NCI-H1694 (cell line): ENCODE measurements at places on chromosomes 16 and 17.

DNA sequence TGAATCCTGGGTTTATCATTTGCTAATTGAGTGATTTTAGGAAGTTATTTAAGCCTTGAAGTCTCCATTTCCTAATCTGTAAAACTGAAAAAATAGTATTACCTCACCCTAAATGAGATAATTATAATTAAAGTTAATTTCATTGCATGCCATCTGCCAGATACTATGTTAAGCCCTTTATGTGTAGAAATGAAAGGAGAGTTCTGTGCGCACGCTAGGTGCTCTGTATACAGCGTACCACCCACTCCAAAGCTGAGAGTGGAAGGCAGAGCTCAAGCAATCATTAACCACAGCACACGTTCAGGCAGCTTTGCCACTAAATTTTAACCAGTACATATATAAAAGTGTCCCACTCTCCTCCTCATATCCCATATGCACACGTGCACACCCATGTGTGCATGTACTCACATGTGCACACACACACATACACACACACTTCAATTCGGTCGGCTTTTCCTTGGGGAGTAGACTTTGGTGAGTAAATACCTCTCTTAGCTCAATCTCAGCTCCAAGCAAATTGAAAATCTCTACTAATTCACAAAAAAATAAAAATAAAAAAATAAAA is 204.8 kb downstream of the GRIN2A start:
- DNase-seq, result no peak

GRCh38 chr16:83843657-83844056 is 35.9 kb downstream of the HSBP1 start:
- no peak for DNase-seq

DNA sequence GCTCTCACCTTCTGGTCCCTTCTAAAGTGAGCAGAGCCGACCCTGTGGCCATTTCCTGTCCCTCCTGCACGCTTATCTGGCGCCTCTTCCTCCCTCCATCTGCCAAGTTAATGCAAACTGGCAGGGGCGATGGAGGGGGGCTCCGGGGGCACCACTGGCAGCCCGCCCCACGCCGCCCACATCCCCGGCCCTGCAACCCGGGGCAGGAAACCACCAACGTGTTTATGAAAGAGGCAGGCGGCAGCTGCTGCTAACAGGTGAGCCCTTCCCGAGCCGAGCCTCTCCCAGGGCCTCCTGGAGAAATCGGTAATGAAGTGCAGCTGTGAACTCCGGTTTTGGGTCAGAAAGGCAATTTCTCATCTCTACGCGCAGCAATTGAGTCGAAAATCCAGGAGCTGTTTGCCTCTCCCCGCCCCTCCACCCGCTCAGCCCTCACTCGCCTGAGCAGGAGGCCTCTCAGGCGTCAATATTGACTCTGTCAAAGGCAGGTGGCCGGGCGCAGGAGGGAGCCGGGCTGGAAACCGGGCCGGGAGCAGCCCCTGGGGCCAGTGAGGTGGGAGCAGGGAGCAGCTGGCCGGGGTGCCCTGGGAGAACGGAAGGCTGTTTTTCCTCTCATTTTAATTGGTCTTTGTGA is 164.4 kb upstream of the GSE1 start:
- DNase-seq, result peak; percentile 95

- no peak for DNase-seq
These were observed 43.6 kb downstream of the HOXB1 start for GRCh38 chr17:48487221-48487620.

DNA sequence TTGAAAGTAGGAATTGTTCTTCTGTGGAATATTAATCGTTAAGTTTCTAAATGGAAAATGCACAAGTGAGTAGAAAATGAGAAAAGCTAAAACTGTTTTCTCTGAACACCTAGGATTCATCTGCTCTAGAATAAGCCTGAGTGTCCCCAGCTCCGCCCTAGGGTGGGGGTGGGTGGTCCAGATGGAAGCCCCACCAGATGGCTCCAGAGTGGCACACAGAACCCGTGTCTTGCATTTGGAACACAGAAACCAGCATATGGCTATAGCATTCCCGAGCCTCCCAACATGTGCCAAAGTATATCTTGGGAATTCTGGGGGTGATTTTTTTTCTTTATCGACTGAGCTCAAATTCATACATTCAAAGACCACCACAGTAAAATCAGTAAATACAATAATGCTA is 517.7 kb upstream of the PSMD7 start:
- DNase-seq, result peak; percentile 71

GRCh38 chr17:36000732-36001109 is 632 bp downstream of the CCL15 start:
- DNase-seq, result no peak

GRCh38 chr16:50154420-50154950 is 1.4 kb downstream of the TENT4B start:
- no peak for DNase-seq

GRCh38 chr16:75550211-75550662 is 5.8 kb downstream of the TMEM231 start:
- peak; percentile 30 for DNase-seq

- no peak for DNase-seq
These were observed 74.7 kb downstream of the WIPI1 start for GRCh38 chr17:68382582-68383085.

DNA sequence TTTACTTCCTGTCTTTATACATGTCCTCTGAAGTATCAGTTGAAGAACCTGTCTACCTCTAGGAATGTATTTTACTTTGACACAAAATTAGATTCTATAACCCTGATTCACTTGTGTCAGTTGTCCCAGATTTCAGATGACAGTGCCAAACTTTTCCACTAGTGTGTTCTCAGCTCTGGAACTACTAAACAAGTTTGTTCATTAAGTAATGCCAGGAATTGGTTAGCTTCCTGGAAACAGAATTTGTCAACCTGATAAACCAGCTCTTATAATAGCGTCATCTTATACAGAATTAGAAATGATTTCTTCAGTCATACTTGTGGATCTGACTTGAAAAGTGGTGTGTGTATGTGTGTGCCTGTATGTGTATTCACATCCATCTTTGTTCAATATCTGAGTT is 7.4 kb downstream of the MAP3K3 start:
- DNase-seq, result no peak

GRCh38 chr17:45108595-45109521 is 23.5 kb downstream of the PLCD3 start:
- DNase-seq, result no peak

DNA sequence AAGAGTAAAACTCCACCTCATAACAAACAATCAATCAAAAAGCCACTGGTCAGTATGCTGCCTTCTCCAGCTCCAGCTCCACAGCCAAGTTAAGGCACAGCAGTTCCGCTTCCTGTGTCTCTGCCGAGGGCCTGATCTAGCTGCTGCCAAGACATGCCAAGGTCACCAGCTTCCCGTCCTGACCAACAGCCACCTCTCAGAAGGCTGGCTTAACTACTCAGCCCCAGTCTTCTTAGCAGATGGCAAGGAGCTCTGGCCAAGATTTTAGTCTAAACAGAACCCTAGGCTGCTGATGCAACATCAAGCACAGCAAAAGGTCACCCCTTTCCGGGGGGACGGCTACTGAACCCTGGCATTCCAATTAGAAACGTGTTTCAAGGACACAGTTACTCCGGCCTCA is 17.7 kb upstream of the MNT start:
- no peak for DNase-seq

DNA sequence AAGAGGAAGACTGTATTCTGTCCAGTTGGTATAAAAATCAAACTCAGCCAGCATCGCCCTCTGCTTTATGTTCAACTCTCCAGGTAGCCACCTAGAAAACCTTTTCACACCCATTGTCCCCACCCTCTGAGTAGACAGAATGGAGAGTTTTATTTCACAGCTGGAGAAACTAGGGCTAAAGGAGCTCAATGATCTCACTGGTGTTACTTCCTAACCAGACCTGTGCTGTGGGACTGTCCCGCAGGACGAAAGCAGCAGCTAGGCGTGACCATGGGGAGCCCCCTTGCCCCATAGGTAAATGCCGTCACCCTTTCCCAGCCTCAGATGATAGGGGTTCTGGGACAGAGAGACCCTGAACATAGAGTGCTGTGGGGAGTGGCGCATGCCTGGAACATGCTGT is 67.7 kb downstream of the CYLD start:
- no peak for DNase-seq

GRCh38 chr17:1915889-1916288 is 86.1 kb downstream of the RPA1 start:
- DNase-seq, result no peak

GRCh38 chr17:36742267-36743000 is 141.1 kb downstream of the MRM1 start:
- DNase-seq, result no peak

GRCh38 chr17:42659079-42659931 is at the start of gene TUBG2:
TSS of gene TUBG2 (plus strand) at chr17:42659284. CDS start at chr17:42659504, 220 bp downstream.
- DNase-seq, result peak; percentile 83

GRCh38 chr16:88706965-88707826 is 893 bp downstream of the CTU2 start:
- no peak for DNase-seq

- no peak for DNase-seq
These were observed 2.5 kb downstream of the NUBP2 start for GRCh38 chr16:1784977-1785845.

DNA sequence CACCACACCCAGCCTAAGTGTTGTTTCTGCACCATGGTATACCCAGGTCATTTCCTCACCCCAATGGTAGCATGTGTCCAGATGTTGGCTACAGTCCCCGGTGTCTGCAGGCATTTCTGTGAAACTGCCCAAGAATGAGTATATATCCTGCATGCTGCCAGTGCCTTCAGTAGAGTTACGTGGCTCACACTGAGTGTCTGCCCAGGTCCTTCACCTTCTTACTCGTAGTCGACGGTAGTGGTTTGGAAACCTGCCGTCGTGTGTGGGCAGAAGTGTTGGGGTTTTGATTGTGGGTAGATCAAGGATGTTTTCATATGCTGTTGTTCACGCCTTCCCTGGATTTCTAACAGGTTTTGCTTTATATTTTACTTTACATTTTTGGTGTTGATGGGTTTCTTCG is 16.8 kb downstream of the TCF25 start:
- DNase-seq, result no peak

- DNase-seq, result no peak
These were observed 8.7 kb upstream of the SLC7A5 start for GRCh38 chr16:87877942-87878507.

- DNase-seq, result no peak
These were observed 26.5 kb upstream of the PHF12 start for GRCh38 chr17:28977659-28978355.

GRCh38 chr16:31286421-31287032 is 26.8 kb downstream of the ITGAM start:
- no peak for DNase-seq

- no peak for DNase-seq
These were observed 76.1 kb downstream of the MPRIP start for GRCh38 chr17:17118399-17118798.

DNA sequence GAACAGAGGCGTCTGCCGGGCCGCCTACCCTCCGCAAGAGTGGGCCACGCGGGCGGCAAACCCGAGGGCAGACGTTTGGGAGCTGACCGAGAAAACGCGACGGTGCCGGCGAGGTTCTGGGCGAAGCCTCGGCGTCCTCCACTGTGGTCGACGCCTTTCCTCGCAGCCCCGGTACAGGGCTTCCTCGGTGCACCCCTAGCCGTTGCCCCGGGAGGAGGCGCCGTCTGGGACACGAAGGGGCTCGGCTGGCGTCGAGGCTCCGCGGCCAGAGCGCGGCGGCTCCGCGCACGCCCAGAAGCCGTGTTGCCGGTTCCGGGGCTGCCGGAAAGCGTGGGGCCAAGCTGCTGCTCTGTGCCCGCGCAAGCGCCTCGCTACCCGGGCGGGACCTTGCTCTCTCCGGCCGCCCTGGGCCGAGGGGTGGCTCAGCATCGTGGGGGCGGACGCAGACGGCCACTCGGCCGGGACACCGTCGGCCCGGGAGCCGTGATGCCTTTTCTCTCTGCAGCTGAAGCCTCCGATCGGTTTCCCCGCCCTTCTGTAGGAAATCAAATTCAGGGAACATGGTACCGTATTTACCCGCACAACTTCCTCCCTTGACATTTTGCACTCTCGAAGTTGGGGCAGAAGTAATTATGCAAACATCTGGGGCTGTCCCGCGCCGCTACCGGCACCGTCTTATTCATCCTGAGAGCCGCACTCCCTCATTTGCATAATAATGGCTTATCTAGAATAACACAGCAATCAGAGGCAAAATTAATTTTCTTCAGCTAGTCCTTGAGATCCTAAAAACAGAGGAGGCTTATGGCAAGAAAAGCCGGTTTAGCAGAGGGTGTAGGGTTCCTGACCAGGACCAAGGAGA is 7.3 kb upstream of the CBX8 start:
- DNase-seq, result no peak

GRCh38 chr17:17175917-17176316 is 30.2 kb downstream of the PLD6 start:
- no peak for DNase-seq

- DNase-seq, result no peak
These were observed 238.7 kb downstream of the RBFOX1 start for GRCh38 chr16:7571366-7571765.

DNA sequence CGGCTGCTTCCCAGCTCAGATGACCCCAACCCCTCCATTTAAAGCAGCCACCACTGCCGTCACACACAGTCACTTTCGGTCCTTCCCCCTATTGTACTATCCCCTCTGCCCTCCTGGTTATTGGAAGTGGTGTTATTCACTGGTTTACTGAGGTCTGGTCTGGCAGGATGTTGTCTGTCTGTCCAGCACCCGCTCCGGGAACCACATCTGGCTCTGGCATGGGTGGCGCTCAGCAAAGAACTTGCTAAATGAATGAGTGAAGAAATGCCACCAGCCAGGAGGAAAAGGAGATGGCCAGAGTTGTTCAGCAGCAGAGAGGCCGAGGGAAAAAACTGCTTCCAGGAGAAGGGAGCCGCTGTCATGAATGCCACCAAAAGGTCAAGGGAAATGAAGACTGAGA is 161.6 kb downstream of the GSG1L start:
- no peak for DNase-seq

DNA sequence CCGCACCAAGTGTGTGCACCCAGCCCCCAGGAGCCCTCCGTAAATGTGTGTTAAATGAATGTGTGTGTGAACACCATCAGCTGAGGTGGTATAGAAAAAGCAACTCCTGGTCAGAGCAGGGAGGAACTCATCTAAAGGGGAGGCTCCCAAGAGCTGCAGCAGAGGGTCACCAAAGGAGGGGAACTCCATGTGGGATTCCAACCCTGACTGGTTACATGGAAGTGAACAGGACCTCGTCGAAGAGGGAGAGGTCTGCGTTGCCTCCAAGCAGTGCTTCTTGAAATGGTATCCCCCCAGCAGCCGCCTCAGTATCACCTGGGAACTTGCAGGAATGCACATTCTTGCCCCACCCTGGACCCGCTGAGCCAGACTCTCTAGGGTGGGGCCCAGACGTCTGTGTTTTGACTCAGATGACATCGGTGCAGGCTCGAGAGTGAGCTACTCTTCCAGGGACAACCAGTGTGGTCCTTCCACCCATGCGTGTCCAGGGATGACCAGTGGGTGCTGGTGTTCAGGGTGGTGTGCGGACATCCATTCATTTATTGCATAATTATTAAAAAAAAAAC is 30.8 kb downstream of the ADCY9 start:
- no peak for DNase-seq

DNA sequence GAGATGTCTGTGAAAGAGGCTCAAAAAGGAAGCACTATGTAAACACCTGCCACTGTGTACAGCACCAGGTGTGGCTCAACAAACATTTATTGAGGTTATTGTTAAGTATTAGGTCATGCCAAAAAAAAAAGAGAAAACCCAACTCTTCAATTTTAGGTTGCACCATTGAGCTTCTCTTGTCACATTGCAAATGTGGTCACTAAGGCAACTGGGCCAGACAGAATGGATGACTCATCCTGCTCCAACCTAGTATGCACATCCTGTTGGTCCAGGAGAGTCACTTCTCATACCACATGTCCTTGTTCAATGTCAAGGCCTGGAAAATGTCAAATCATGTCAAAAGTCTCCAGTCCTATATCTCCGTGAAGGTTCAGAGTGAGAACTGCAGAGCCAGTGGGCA is 25.0 kb downstream of the HOXB1 start:
- no peak for DNase-seq
